ENCODE measurements at places on chromosomes 3 and 15.
A peak's percentile ranks its signal among the peaks of the same experiment; 100 is the strongest.

DNA sequence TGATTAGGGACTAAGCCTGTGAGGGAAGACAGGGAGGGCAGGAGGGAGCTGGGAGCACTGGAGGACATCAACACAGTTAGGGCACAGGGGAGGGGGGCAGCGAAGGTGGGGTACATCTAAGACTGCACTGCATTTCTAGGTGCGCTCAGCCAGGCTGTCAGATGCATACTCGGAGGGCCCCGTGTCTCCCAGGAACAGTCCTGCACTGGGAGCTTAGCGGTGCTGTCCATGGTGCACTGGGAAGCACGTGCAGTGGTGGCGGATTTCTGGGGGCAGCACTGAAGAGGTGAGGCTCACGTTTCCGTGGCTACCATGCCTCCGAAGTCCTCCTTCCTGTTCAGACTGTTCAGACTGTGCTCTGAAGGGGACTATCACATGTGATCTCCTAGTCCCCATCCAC lies 54.4 kb downstream of the ROPN1B start:
- DNase-seq, result no peak

- no peak for DNase-seq
Measured at GRCh38 chr3:179732661-179733348, 80.0 kb downstream of the USP13 start.

DNA sequence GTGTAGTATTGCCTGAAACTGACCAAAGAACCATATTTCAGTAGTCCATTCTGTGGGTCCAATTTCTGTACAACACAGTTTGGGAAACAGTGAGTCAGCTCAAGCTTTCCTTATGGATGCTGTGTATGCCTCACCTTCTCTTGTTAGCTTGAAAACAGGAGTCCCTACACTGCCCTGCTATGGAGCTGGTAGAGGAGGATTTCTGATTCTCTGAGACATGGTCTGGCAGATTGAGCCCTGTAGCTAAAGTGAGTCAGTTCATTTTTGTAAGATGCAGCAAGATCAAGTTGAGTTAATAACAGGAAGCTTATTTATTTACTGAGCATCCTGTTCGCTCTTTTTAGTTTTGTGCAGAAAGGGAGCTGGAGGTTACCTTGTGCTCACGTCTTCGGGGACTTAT lies 424.1 kb upstream of the RBMS3 start:
- no peak for DNase-seq

GRCh38 chr3:36729204-36730056 lies 34.9 kb downstream of the DCLK3 start:
- DNase-seq, result no peak

GRCh38 chr3:50385754-50386153 lies 26.4 kb upstream of the TMEM115 start:
- no peak for DNase-seq

GRCh38 chr15:70152070-70152480 lies 54.4 kb upstream of the TLE3 start:
- DNase-seq, result no peak

- peak; percentile 60 for DNase-seq
Measured at GRCh38 chr15:65856821-65857455, 12.4 kb upstream of the RAB11A start.

- DNase-seq, result peak; percentile 36
Measured at GRCh38 chr3:15291589-15292541, 40.5 kb downstream of the SH3BP5 start.

DNA sequence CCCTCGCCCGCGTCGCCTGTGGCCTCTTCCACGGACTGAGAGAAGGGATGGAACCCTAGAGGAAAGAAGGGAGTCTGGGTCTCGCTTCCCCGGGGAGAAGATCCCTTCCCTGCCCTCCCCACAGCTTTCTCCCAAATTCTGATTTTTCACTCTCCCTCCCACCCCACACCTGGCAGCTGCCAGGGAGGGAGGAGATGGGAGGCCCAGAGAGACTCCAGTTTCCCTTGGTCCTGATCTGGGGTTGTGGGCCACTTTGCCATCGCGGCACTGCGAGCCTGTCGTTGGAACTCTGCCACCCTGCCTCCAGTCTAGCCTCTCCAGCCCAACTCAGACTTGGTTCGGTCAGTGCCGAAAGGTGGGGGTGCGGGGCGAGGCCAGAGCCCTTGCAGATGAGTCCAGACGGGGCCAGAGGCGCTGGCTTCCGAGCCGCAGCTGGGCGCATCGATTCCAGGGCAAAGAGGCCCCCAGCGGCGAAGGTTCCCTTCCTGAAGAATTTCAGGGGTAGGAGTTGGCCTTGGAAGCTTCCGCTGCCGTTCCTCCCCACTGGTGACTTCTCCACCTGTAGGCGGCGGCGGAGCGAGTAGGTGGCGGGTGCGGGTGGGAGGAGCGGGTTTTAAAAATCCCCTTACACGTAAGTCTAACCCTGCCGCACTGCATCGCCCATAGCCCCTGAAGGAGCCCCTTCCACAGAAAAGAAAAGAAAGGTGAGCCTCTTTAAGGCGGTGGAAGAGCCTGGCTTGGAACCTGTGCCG lies 5.2 kb downstream of the WNT5A start:
- DNase-seq, result no peak

DNA sequence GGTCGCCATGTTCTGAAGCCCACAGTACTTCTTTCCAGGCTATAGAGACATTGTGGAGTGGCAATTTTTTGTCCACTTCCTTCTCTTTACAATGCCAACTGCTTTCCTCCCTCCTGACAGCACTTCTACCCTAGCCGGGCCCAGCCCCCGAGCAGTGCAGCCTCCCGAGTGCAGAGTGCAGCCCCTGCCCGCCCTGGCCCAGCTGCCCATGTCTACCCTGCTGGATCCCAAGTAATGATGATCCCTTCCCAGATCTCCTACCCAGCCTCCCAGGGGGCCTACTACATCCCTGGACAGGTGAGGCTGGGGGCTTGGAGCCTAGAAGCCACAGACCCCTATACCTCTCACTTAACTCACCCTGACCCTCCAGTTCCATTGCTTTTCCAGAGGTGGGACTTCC lies 2.8 kb downstream of the EIF4G1 start:
- no peak for DNase-seq
